Activated CD4-positive, alpha-beta T cell treated with anti-CD3 and anti-CD28 coated beads, Interleukin-2, Interleukin-6, amounts not matched to agents 100 ng/mL and 50 ng/mL, durations not matched to agents 16 hours and 8 hours (primary cell): ENCODE measurements at places on chromosomes 5 and 9.

DNA sequence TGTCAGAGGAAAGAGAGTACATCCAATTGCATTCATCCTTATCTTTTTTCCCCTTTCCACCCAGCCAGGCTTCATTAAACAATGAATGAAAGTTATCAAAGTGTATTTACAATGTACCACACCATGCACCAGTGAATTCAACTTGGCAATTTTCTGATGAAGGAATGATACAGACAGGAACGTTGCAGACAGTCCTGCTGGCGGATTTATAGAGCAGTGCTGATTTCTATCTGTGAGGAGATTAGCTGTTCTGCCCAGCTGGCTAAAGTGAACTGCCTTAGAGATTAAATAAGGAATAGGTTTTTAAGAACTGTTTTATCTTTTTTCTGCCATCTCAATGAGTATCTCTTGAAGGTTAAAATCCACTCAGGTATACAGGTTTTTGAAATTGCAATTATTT, 403.9 kb downstream of the CDH18 start:
- no peak for DNase-seq

GRCh38 chr9:120182011-120182410, 398.0 kb downstream of the CDK5RAP2 start:
- DNase-seq: no peak

GRCh38 chr9:297104-297972, 82.7 kb downstream of the DOCK8 start:
- peak; percentile 52 for DNase-seq

DNA sequence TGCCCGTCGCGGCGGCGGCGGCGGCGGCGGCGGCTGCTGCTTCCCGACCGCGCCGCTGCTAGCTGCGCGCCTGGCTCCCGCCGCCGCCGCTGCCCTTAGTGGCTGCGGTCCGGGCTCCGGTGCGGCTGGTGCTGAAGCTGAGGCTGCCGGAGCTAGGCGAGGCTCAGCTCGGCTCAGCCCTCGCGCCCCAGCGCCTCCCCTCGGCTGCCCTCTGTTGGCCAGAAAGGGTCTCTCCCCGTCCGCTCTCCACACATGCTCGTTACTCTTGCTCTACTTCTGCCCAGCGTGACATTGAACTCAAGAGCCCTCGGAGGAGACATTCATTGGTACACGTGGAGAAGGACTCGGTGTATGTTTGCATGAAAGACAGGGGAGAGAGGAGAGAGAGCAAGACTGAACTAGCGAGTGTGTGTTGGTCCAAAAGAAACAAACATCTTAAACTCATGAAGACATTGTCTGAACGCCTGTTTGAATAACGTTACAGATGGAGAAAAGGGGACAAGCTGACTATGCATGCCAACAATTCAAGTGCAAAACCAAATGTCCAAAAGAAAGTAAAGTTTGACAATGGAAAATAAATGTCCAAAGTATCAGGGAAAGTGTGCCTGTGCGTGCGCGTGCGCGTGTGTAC, at the start of gene HCN1:
Gene HCN1 (minus strand): TSS at position 175 of the 631 bp plus-strand sequence.
- DNase-seq: peak; percentile 80

GRCh38 chr5:125043781-125044391, 297.4 kb upstream of the ZNF608 start:
- no peak for DNase-seq

GRCh38 chr9:89113851-89114250, 64.8 kb downstream of the SHC3 start:
- DNase-seq: no peak

GRCh38 chr5:118791926-118792734, 196.2 kb downstream of the DTWD2 start:
- peak; percentile 63 for DNase-seq

GRCh38 chr5:37838933-37839341, 904 bp downstream of the GDNF start:
- no peak for DNase-seq

DNA sequence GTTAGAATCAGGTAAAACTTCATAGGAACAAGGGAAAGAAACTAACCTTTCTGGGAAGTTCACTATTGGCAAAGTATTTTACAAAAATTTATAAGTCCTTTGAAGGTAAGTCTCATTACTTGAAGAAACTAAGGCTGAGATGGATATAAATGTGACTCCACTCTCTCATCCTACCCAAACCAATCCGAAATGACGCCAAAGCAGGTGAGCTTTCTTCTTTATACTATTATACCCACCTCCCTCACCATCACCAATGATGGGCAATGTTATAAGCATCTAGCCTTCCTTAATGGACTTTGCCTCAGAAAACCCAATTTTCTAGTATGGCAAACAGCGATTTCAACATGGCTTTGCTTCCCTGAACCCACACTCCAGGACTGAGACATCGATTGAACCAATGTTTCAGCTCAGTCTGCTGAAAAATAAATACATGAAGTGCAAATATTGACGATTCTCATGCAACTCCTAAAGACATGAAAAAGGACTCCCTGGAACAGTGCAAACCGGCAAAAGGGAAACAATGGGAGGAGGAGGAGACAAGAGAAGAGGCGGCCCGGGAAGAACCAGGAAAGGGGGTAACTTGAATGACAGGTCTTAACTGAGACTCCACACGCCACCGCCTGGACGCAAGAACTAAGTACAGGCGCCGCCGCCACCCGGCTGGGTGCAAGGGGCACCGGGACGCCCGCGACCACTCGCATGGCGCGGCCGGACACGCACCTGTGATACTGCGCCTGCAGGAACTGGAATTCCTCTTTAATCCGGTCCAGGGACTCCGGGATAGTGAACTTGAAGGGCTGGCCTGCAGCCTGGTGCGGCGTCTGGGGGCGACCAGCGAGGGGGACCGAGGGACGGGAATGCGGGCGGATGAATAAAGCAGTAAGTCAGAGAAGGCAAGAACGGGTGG, 2.5 kb downstream of the TLE1 start:
- DNase-seq: peak; percentile 13
